Right renal pelvis (tissue), 4 donors: ENCODE measurements at places on chromosomes 7 and 10.

DNA sequence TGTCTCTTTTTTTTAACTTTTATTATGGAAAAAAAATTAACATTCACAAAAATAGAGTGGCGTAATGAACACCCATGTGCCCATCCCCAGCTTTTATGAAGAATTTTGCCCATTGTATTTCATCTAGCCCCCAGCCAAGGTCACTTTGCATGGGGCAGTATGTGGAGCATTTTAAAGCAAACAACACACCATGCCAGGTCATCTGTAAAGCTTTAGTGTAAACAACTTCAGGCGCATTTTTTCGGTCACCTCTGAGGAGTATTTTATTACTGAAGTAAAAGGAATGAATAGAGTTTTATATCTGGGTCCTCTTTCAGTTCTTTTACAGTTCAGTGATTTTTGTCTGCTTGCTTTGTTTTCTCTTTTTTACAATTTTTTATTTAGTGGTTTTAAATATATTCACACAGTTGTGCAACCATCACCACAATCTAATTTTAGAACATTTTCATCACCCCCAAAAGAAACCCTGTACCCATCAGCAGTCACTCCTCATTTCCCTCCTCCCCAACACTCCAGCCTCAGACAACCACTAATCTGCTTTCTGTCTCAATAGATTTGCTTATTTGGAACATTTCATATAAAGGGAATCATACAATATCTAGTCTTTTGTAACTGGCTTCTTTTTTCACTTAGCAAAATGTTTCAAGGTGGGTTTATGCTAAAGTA is 87.9 kb downstream of the SLC37A3 start:
- no peak for DNase-seq

DNA sequence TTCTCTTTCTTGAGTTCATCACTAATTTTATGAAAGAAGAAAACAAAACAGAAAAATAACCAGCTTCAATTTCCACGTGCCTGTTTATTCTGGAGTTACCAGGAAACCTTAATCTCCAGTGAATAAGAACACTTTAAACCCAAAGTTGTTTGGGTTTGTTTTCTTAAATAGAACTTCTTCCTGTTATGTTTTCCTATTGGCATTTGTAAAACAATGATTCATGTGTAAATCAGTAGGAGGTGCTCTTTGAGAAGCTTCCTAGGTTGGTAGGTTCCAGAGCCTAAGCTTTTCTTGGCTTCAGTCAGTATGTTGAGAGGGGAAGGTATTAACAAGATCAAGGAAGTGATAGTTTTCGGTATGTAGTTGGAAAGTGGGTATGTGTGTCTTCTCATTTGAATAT is 119.0 kb downstream of the BICC1 start:
- DNase-seq: no peak

DNA sequence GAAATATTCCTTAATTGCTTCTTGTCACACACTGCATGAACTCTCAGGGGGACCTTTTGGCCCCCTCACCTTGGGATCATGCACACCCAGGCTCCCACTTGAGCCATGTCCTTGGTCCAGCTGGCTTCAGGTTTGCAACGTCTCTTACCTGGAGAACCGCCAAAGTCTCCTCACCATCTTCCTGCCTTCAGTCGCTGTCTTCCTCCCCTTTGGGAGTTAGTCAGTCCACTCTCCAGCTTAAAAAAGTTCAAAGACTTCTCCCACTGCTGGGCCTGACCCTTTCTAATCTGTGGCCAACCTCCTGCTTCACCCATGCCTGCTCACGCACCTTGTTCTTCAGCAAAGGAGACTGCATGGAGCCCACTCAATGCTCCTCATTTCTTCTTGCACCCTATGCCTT is 82.6 kb upstream of the LRRC4 start:
- no peak for DNase-seq

- no peak for DNase-seq
These were observed 460.5 kb upstream of the GHITM start for GRCh38 chr10:83678850-83679249.

GRCh38 chr7:17194656-17195055 is 103.8 kb upstream of the AHR start:
- DNase-seq: no peak

DNA sequence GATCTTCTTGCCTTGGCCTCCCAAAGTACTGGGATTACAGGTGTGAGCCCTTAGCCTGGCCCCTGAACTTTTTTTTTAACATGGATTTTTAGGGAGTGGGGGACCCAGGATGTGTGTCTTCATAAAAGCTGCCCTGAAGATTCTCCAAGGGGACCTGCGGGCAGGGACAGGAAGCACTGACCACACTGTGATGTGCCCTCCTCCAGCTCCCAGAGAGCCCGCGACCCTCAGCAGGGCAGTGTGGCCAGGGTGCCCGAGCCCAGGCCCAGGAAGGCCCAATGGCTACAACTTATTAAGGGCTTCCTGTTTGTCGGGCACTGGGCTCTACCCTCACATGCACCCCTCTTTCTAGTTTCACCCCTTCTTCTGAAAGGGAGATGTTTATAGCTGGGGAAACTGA is 2.5 kb upstream of the RET start:
- DNase-seq: no peak

DNA sequence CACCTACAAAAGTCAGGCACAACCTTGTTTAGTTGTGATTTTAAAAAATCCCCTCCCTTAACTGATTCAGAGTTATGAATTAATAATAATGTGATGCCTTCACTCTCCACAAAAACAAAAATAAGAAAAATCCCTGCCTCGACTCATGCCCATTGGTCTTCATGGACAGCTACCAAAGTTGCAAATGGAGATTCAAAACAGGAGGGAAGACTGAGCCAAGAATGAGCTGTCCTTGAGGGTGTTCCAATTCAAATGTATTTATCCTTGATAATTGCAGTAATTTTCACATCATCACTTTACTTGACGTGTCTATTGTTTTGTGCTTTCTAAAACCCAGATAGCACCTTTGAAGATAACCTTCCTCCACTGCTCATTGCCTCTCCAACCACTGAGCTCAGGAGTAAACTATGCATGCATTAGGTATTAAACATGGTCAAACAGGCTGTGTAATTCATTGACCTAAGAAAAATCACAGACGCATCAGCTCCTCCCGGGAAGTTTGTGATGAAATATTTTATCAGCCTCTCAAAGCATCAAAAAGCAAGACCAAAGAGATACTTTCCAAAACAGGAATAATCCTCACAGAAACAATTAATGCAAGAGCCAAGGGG is 712.7 kb upstream of the IGFBP3 start:
- DNase-seq: no peak

DNA sequence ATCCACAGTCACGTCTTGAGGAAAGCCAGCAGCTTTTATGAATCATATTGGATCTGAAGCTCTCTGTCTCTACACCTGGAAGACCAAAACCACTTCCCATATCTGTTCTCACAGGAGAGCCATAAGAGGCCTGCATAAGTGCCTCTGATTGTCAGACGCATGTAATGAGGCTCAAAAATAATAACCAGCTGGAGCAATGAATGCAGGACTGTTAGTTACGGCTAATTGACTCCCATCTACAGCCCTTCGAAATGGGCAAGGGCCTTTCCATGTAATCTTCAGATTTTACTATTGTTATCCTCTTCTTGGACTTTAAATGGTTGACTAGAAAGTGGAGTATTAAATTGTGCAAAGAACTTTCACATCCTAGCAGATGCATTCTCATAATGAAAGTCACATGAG is 4.4 kb upstream of the SEMA3C start:
- DNase-seq: no peak

DNA sequence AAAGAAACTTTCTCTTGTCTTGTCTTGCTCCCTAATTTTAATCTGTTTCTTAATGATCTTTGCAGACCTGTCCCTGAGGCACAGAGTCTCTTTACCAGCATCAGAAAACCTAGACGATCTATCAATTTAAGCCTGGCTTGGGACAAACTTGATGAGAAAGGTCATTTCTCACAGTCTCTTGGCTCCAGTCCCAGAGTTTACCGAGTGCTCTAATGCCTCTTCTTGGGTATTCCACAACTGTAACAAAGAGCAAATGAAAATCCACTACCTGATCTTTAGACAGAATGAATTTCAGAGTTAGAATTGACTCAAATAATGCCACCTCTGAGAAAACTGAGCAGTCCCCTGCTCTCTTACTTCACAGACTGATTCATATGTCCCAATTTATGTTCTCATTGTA is 106.4 kb upstream of the DNAJB12 start:
- no peak for DNase-seq

- DNase-seq: no peak
These were observed 245.0 kb downstream of the HDAC9 start for GRCh38 chr7:18740579-18740988.

DNA sequence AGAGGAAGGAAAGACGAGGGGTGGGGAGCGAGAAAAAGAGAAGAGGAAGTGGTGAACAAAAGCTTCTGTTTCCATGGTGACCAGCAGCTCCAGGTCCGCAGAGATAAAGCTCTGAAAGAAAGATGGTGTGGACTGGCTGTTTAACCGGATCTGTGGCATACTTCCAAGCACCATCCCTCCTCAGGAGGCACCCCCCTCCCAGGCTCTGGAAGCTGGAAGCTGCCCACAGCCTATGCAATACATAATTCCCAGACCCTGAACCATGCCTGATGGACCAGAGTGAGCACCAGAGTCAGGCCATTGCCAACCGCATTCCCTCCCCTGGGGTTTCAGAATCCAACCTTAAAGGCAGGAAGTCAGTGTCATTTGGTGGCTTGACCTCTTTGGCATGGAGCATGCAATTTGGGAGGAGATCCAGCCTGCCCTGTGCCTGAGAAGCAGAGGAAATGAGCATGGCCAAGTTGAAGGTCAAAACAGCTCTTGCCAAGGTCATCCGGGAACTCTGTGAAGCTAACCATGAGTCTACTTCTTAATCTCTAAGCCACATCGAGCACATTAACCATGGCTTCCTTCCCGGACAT is 22.2 kb upstream of the CPXM2 start:
- DNase-seq: no peak

GRCh38 chr10:106182542-106182941 is 982.0 kb downstream of the SORCS1 start:
- DNase-seq: no peak

- DNase-seq: no peak
These were observed 3.1 kb upstream of the PDIA4 start for GRCh38 chr7:149031353-149031910.

DNA sequence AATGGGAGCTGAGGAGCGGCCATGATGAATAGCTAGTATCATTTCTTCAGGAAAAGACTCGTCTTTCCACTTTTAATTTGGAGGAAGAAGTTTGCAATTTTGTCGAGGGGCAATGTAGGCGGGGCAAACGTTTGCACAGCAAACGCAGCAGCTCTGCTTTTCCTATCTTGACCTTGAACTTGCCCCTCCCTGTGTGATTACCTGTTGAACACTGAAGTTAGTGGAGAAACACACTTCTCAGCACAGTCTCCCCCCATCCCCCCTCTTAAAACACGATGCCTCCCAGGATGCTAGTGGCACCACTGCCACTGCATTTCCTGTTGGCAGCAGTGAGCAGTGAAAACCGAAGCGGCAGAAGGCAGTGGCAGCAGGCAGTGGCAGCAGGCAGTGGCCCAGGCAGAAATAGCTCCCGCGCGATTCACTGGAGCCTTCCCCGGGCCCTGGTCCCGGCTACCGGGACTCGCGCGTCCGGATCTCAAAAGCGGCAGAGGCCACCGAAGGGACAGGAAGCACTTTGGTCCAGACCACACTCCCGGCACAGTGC is at the start of gene EPDR1:
Gene EPDR1 (plus strand): TSS at position 336 of the 544 bp plus-strand sequence. CDS start 300 bp downstream, outside the sequence.
- no peak for DNase-seq

- no peak for DNase-seq
These were observed 23.5 kb downstream of the CPEB3 start for GRCh38 chr10:92267343-92267742.

DNA sequence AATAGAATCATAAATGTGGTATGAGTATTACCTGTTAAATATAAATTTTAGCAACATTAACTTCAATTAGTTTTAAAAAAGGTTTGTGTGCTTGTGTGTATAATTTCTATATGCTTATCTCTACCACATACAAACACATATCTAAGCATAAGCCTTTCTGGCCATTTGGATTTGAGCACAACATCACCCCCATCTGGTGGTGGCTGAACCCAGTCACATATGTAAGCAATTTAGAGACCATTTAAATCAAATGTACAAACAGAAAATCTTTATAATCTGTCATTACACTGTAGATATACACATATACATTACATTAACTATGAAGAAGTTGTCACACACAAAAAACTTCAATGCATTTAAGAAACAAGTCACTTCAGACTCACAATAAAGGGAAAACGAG is 31.7 kb downstream of the GPR22 start:
- no peak for DNase-seq

GRCh38 chr7:116797612-116798011 is 64.8 kb upstream of the CAPZA2 start:
- no peak for DNase-seq

DNA sequence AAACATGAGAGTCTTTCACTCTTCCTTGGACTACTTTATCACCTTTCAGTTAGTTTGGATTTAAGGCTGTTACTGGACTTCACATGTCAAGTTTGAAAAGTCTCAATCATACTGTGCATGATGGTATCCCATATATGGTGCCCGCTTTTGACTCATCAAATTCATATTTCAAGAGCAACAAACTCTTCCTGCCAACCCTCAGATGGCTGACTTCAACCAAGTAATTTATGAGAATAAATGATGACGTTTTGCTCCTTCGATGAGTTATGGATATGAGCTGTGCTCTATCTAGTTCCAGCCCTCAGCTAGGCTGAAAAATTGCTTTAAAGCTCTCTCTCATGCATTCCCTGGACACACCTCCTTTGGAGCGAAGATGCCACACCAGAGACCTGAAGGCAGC is 110.3 kb upstream of the RSU1 start:
- no peak for DNase-seq

DNA sequence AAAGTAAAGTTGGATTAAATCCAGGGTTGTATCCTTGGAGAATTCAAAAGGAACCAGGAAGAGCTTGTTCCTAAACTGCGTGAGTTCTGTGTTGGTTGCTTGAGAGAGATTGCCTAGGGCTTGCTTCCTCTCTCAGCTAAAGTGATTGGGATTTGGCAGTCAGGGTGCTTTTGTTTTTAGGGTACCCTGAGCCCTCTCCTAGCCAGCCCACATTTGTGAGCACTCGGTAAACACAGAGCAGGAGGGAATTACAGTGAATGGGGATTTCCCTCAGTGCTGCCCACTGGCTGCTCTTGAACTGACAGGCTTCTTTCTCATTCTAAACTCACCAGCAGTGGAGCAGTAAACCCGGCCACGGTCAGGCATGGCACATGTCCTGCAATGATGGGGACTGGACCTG is 146.9 kb downstream of the TPST1 start:
- no peak for DNase-seq

- no peak for DNase-seq
These were observed 45.2 kb upstream of the NPFFR1 start for GRCh38 chr10:70328967-70329366.

GRCh38 chr10:96672481-96673175 is 47.7 kb downstream of the PIK3AP1 start:
- no peak for DNase-seq
